ENCODE measurements at places on chromosomes 5 and 9. TPM values are rescaled to one million over a fixed set of nuclear protein-coding genes. Genes with fewer than 3 reads are reported as not detected.

Gene KIF12
- not detected for total RNA-seq

Gene FAM221B
- not detected for total RNA-seq

Gene TAF1L
- not detected for total RNA-seq

Gene NTRK2
- 0.06 TPM for total RNA-seq

Gene LMNB1
- total RNA-seq, result 67.1 TPM

Gene GARNL3
- total RNA-seq, result 2.9 TPM

Gene PCDHB15
- 0.12 TPM for total RNA-seq

Gene FCN2
- total RNA-seq, result not detected

Gene TGFBI
- total RNA-seq, result 1,239 TPM

Gene CARD6
- total RNA-seq, result 2.7 TPM

Gene SPATA31A3
- total RNA-seq, result not detected

Gene UBE2QL1
- total RNA-seq, result 0.29 TPM
